IMR-90 (cell line): ENCODE measurements at places on chromosomes 16 and 17. TPM values are rescaled to one million over a fixed set of nuclear protein-coding genes. Genes with fewer than 3 reads are reported as not detected.

The MIEF2 gene
- 20.7 and 26.6 TPM in 2 replicates for polyA plus RNA-seq

DNA sequence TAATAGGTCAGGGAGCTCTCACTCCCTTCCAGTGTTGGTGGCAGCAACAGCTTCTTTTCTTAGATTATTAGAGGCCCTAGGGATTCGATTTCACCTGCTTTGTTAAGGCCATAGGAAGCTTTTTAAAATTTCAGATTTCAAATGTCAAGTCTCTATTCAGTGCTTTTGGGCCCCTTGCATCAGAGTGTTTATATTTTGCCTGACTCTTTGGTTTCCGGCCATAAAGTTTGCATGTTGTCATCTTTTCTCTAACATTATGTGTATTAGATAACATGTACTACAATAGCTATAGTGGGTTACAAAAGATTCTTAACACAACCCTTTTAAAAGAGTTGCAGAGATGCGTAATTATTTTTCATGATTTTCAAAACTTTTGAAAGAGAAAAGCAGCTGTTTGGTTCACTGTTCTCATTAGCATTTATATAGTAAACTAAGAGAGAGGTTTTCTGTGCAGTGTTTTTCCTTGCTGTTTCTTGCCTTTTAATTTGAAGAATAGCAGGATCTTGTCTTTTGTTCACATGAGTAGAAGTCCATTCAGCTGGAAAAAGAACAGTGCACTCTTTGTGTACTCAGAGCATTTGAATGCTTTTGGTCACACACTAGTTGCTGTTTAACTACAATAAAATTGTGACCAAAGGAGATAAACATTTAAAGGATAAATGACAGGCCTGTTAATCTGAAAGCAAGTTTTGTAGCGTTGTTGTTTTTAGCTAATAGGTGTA lies 52.5 kb downstream of the FTO start:
- DNase-seq: peak; percentile 36

DNA sequence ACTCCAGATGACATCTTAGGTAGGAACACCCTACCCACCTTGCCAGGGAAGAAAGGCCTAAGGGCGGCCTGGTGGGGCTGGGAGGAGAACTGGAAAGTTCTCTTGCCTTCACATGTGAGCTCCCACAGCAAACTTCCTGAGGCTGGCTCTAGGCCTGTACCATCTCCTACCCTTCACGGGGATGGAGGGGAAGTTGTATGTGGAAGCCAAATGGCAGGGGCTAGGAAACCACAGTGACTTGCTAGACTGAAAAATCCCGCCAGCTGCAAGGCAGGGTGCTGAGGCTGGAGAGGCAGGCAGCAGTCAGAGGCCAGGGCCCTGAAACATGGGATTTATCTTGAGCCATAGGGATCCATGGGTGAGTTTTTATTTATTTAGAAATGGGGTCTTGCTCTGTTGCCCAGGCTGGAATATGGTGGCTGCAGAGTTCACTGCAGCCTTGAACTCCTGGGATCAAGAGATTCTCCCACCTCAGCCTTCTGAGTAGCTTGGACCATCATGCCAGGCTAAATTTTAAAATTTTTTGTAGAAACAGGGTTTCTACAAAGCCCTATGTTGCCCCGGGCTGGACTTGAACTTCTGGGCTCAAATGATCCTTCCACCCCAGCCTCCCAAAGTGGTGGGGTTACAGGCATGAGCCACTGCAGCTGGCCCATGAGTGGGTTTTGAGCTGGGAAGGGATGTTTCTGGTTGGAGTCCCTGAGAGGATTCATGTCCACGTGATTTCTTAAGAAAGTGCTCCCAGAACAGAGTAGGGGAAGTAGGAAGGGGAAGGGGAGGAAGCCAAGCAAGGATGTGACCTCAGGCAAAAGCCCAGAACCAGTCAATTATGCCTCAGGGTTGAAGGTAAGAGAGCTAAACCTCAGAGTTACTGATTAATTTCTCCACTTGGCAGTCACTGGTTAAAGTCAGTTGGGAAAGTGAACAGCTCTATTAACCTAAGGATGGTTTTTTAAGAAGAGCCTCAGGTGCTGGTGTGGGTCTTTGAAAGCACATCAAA lies 4.0 kb upstream of the KAT8 start:
- no peak for DNase-seq

GRCh38 chr16:75621170-75621477 lies 2.0 kb downstream of the ADAT1 start:
- DNase-seq: peak; percentile 55

- DNase-seq: no peak
Observed at GRCh38 chr16:10180771-10181163, 1.5 kb downstream of the GRIN2A start.

GRCh38 chr17:29567554-29568330 lies 759 bp upstream of the TP53I13 start:
- peak; percentile 25 for DNase-seq

- no peak for DNase-seq
Observed at GRCh38 chr16:5604770-5605169, 507.2 kb upstream of the EEF2KMT start.

DNA sequence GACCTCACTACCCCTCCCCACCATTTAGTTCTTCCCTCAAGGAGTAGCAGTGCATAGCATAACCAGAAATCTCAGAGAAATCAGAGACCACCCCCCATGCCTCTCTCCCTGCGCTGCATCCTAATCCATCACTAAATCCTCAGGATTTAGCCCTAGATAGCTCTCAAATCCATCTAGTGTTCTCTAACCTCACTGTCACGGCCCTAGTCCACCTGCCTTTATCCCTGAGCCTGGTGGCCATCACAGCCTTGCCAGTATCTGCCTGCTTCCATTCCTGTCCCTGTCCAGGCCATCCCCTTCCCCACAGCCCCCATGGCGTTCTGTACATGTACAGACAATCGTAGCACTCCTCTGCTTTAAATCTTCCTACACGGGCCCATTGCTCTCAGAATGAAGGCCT lies 19.1 kb downstream of the CBLN1 start:
- DNase-seq: no peak

- DNase-seq: no peak
Observed at GRCh38 chr17:39792526-39793221, 54.9 kb downstream of the GRB7 start.

DNA sequence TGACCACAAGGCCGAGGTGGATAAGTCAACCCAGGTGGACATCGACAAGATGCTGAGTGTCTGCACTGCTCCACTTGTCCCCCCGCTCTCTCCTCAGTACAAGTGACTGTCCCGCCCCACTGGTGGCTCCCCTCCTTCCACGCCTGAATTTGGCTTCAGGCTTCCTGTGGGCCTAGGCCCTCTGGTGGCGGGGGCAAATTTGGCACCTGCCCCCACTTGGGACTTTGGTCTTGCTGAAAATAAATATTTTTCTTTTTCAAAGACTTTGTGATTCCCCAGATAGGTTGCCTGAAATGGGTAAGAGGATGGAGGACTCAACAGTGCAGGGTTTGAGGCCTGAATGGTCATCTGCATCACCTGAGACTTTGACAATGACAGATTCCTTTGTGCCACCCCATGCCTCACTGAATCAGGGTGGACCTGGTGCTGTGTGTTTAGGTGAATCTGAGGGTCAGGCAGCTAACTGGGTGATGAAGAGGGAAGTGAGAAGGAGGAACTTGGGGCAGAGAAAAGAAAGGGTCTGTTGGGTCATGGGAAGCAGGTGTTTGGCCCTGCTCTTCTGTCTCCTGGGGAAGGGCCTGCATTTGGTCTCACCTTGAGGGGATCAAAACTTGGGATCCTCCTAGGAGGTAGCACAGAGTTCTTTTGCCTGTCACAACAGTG lies 2.0 kb downstream of the C16orf86 start:
- no peak for DNase-seq

DNA sequence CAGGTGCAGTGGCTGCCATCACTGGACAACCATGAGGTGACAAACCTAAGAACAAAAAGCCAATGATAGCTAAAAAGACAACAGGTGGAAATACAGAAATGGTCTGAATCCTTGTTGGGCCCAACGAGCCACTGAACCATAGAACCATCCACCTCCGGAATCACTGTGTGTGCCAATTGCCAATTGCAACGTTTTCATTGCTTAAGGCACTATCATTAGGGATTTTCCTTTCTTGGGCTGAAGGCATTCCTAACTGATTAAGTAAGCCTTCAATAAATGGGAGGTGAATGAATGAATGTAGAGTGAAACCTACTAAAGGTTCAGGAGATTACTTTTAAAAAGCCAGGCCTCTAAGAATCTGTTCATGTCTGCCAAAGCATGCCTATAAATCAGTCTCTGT lies 3.6 kb downstream of the USP31 start:
- DNase-seq: peak; percentile 82

DNA sequence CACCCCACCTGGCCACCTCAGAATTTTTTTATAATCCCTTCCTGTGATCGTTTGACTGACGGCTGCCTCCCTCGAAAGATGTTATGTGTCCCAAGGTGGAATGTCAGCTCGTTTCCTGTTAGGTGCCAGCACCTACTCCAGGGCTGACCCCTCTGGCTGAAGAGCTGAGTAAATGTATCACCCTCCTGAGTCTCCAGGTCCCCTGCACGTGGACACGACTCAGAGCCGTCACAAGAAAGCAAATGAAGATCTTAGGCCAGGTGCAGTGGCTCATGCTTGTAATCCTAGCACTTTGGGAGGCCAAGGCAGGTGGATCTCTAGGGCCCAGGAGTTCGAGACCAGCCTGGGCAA lies 273.2 kb downstream of the C16orf95 start:
- DNase-seq: peak; percentile 18

DNA sequence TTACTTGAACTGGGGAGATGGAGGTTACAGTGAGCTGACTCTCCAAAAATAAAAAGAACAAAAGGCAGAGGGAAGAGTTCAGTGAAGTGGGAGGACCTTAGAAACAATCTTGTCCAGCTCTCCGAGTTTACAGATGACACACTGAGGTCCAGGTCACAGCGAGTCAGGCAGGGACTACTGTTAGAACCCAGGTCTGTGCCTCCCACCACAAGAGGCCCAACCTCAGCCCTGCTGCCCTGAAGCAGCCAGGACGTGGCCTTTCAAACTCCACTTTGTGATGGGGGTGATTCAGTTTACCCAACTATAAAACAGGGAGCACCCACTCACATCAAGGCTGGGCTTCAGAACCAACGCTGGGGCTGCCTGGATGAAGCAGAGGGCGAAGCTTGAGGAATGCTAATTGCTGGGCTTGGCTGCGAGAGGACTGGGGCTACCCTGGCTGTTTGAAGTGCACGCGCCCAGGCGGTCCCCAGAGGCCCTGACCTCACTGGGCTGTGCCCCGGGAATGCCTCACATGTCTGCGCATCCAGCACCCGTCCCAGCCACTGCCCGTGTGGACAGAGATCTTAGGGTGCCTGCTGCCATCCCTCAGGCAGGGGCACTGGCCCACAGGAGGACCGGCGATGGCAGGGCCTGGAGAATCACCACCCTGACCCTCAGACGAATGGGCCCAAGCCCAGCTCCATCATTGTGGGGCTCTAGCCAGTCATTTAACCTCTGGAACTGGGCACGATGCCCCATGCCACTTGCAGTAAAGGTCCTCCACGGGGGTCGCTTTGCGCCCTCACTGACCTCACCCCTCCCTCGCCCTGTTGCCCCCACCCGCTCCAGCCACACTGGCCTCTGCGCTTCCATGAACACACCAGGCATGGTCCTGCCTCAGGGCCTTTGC lies 11.4 kb downstream of the SLC5A10 start:
- peak; percentile 50 for DNase-seq
